Anterior cingulate cortex (tissue), 58 donors: ENCODE measurements at places on chromosomes 4 and X.

DNA sequence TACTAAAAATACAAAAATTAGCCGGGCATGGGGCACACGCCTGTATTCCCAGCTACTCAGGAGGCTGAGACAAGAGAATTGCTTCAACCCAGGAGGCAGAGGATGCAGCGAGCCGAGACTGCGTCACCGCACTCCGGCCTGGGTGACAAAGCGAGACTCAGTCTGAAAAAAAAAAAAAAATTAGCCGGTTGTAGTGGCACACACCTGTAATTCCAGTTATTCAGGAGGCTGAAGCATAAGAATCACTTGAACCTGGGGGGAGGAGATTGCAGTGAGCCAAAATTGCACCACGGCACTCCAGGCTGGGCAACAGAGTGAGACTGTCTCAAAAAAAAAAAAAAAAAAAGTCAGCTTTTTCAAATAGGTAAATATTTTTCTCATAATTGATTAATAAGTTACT is 71.9 kb downstream of the WDFY3 start:
- no peak for DNase-seq

- DNase-seq = no peak
Measured at GRCh38 chrX:121008920-121009319, 23.4 kb upstream of the CT47A1 start.

GRCh38 chr4:149709640-149710039 is 106.0 kb downstream of the IQCM start:
- no peak for DNase-seq

DNA sequence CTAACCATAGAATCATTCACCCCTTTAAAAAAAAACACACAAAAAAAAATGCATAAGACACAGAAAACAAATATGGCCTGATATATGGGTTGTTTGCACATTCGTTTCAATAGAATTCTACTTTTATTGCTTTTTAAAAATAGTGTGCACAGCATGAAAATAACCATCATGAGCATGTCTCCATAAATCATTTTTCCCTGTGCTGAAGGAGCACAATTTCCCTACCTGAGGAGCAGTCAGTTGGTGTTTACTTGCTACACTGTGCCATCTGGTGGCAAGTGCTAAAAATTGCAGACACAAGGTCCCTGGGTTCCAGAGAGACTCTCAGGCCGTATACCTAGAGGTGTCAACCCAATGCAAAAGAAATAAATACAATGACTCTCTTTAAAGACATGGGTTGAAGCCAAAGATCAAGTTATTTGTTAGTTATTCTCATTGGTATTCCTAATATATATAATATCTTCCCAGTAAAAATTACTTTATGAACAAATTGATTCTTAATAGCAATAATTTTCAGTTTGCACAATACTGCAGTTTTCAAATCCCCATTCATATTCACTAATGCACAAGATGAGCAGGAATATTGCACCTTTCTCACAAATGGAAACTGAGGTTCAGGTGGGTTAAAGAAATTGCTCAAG is 551.4 kb downstream of the IQCM start:
- no peak for DNase-seq

GRCh38 chr4:53021754-53022512 is 159.8 kb downstream of the RASL11B start:
- no peak for DNase-seq
